Cortex of kidney (tissue), 1 donor: ENCODE measurements at places on chromosomes 4 and X.

- no peak for DNase-seq
Measured at GRCh38 chrX:70970482-70970995, 39.6 kb upstream of the SLC7A3 start.

- DNase-seq: no peak
Measured at GRCh38 chrX:151030845-151031244, 47.7 kb downstream of the HMGB3 start.

DNA sequence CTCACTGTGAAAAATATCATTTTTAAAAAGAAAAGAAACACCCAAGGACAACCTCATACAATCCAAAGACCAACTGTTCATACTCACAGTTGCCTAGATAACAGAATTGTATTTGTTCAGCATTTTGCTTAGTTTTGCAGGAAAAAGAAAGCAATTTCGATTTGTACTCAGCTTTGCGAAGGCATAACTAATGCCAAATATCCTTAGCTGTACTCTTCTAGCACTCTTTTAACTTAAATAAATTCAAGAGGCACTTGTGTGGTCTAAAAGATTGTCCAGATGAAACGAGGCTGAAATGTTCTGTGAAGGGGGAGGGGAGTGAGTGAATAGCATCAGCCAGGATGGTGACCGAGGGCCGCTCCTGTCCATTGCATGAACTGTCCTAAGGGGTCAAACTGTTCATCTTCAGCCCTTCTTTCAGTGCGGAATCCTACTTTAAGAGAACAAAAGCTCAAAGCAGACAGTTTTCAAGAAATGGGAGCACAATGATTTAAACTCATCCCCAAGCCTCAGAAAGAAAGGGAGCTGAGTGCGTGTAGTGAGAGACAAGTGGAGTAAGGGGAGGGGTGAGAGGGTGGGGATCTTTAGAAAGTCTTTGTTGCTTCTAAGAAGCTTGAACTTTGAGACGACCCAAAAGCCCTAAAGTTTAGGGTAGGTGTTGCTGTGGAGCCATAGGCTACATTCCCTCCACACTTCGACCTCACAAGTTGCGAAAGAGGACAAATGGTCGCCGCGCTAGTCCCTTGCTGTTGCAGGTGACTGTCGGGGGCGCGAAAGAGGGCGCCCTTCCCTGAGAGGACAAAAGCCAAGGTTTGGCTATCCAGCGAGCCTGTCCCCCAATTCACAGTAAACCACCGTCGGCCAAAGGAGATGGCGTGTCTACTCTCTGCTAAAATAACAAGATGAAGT is 4.0 kb upstream of the NEUROG2 start:
- DNase-seq: no peak

- DNase-seq: no peak
Measured at GRCh38 chr4:104967034-104967401, 179.7 kb upstream of the TET2 start.

- DNase-seq: no peak
Measured at GRCh38 chrX:104113222-104113965, 1.1 kb downstream of the ZCCHC18 start.

GRCh38 chrX:119236623-119237561 is 807 bp downstream of the PGRMC1 start:
- DNase-seq: no peak

DNA sequence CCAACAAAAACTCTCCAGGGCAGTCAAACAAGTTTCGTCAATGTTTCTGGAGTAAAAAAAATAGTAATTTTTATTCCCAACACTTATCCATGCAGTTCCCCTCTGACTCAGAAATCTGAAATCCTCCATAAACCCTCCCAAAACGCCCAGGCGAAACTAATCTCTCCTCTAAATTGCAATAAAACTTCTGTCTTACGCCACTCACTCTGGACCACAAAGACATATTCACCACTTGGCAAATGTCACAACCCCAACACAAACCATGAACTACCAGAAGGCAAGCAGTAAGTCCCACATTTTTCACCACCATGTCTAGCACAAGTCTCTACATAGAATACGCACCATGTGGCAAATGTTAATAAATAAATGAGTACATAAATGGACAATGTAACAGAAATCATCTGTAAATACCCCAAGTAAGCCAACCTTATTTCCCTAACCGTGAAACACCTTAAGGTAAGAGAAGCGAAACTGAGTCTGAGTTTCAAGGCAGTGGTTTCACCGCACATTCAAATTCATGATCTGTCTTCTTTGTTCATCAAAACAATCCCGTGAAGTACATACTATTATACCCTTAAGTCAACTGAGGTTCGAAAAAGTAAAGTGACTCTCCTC is 1.6 kb downstream of the PAPSS1 start:
- no peak for DNase-seq

GRCh38 chr4:105426187-105426897 is 47.5 kb downstream of the PPA2 start:
- no peak for DNase-seq

DNA sequence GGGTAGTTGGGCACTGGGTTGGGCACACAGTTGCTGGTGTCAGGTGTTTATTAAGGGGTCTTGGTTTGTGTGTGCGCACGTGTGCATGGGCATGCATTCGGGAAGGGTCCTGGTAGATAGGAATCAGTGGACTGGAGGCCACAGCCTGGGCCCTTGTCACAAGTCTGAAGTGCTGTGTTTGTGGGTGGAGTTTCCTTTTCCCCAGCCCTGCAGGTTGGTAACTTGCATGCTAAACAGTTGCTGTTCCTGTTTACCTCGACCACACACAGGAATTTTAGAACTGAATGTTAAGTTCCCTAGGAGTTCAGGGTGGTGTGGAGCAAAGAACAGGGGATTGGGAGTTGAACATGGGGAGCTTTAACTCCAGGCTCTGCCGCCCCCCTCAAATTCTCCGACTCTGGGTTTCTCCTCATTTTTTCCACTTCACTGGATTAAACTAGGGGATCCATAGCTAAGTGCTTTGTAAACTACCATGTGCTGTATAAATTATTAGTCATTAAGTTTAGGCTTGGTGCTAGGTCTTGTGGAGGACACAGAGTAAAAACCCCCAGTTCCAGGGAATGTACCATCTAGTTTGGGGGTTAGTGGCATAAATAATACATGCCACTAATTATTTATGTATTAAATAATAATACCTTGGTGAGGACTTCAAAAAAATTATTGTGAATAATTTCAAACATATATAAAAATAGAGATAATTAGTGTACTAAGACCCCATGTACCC is 49.0 kb downstream of the STARD8 start:
- DNase-seq: no peak

GRCh38 chr4:41212616-41213203 is 1.6 kb downstream of the APBB2 start:
- no peak for DNase-seq

GRCh38 chr4:56048383-56048701 is 99.6 kb downstream of the CEP135 start:
- no peak for DNase-seq

DNA sequence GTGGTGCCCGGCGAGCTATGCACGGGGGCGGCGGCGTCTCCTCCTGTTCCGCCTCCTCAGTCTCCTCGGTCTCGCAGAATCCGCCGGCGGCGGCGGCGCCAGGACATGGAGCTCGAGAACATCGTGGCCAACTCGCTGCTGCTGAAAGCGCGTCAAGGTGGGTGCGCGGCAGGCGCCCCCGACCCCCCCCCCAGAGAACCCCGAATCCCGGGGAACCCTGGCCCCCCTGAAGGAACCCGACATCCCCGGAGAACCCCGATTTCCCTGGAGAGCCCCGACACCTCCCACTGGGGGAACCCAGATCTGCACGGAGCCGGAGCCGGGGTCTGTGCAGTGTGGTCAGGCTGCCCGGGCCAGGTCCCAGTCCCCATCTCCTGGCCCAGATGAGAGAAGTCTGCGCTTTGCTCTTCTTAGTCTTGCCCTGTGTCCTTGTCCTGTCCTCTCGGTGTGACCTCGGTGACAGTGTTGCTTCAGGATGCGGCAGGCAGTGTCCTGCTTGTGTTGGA is 648 bp downstream of the GRK4 start:
- no peak for DNase-seq

DNA sequence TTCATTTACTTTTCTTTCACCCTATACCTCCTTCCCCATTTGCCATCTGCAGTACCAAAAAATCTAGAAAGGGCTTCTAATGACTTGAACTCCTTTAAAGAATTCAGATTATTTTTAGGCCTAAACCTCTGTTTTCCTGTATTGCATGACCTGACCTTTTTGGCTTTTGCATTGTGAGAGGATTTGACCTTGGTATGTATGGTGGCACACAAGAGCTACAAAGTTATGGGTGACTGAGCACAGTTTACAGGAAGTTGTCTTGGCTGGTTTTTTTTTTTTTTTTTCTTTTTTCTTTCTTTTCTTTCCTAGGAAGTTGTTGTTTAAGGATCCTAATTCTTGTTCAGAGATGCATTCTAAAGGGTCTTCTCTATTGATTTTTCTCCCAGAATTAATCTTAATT is 32.0 kb upstream of the MTMR8 start:
- DNase-seq: no peak

- no peak for DNase-seq
Measured at GRCh38 chr4:30721185-30722091, 1.3 kb downstream of the PCDH7 start.

DNA sequence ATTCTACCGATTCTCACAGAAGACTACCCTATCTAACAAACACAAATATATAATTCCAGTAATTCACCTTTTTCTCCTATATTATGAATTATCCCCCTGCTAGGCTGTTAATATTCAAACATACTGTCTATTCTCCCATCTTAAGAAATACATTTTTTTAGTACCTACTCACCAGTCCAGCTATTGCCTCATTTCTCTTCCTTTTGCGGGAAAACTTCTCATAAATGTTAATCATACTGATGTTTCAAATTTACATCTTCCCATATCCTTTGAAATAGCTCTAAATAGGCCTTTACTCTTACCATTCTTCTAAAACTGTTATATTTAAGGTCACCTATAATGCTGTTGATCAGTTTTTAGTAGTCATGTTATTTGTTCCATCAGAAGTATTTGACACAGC is 759.1 kb upstream of the SLIT2 start:
- DNase-seq: no peak

- no peak for DNase-seq
Measured at GRCh38 chrX:65551489-65552339, 17.1 kb upstream of the LAS1L start.

DNA sequence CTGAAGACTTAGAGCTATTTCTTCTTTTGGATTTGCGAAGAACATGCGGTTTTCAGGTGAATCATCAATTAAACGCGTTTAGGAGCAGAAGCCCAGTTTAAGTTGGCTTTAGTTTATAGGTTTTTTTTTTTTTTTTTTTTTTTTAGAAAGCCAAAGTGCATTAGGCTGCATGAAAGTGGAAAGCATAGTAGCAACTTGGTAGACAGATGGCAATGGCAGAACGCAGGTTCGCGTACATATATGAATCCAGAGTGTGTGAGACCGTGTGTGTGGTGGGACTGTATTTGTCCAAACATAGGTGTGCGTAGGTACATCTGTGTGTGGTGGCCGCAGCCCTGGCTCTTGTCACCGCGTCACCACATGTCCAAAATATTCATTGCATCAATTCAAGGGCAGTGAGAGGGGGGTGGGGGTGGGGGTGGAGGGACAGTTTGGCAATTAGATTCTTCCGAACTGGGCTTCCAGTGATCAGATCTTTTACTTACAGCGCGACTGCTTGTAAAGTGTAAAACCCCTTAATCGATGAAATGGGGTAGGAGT is 901 bp downstream of the JADE1 start:
- DNase-seq: no peak

GRCh38 chrX:2618516-2618915 is 72.6 kb upstream of the CD99 start:
- DNase-seq: no peak

GRCh38 chr4:119038116-119038841 is 97.4 kb upstream of the MYOZ2 start:
- no peak for DNase-seq

DNA sequence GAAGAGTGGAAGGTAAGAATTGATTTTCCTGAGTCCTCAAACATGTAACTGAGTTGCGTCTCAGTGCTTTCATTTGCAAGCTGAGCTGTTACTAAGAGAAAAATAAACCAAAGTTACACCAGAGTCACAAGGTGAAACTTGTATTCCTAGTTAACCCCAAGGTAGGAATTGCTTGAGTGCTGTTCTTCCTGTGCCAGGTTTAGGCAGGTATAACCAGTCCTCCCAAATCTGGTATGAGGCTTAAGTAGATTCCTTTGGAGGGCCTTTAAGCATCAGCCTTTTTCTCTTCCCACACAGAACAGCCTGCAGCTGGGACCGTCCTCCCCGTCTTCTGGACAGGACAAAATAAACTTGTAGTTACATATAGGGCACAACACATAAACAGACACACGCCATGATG is 2.3 kb upstream of the BTC start:
- DNase-seq: no peak

GRCh38 chr4:114603497-114603896 is 4.9 kb downstream of the UGT8 start:
- DNase-seq: no peak

GRCh38 chr4:5845035-5845905 is 47.6 kb downstream of the CRMP1 start:
- DNase-seq: no peak

DNA sequence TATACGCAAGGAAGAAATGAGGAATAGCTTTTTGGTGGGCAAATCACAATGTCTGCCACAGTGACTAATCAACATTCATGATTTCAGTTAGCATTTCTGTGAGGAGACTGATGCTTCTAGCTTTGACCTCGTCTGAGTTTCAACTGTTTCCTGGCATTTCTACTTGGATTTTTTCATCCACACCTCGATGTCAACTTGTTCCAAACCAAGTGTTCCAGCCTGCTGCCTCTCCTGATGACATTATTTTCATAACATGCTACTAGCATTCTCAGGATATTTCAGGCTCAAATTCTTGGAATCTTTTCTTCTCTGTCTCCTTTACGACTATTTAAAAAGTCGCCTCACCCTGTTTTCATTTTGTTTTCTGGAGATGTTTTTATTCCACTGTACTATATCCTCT is 90.3 kb upstream of the TEX13D start:
- DNase-seq: no peak

GRCh38 chr4:123356921-123357320 is 39.7 kb upstream of the SPRY1 start:
- DNase-seq: no peak

DNA sequence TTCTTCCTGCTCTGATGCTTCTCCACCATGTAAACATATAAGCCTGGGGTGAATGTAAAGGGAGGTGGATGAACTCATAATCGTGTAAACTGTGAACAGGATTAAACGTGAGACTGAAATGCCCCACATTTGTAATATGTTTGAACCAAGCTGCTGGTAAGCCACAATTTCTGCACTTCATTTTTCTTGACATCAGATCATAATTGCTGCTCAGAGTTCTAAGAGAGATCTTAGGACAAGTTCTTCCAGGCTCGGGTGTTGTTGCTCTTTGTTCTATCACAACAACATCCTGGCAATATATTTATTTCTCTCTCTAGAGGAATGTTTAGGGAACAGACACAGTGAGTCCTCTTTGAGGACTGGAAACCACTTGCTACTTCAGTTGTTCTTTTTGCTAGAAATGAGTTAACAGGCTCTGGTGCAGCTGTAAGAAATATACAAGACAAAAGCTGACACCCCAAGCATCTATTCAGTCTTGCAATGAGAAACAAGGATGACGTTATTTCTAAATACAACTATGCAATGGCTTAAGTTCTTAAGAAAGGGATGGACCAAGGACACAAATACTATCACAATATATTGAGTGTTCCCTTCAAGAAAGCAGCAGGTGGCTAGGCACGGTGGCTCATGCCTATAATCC is 59.6 kb downstream of the LNX1 start:
- no peak for DNase-seq

- DNase-seq: no peak
Measured at GRCh38 chr4:5730993-5731990, 20.3 kb downstream of the EVC start.

- DNase-seq: no peak
Measured at GRCh38 chr4:125008676-125009075, 296.1 kb upstream of the ANKRD50 start.

GRCh38 chr4:66633477-66633876 is 911.8 kb downstream of the CENPC start:
- no peak for DNase-seq
